ENCODE measurements at places on chromosomes 6 and 20.

DNA sequence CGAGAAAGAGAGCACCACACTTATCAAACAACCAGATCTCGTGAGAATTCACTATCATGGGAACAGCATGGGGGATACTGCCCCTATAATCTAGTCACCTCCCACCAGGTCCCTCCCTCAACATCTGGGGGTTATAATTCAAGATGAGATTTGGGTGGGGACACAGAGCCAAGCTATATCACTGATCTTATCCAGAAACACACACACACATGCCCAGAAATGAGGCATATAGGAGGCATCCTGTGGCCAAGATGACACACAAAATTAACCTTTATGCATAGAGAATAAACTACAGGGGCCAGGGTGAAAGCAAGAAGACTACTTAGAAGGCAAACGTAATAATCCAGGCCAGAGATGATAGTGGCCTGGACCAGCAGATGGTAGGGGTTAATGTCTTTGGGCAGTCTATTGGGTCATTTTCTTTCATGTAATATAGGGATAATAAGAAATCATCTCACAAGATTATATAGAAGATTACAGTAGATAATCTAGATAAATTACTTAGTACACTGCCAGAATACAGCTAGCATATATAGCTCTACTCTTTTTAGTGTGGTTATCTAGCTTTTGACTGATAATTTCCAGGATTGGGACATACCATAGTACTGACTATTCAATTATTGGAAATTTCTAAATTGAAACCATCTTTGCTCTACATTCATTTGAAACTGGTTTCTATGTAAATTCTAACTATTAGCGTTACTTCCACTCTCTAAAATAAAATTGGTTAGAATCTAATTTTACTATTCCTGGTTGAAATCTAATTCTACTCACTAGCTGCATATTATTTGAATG lies 20.0 kb downstream of the RNF144B start:
- DNase-seq: no peak

GRCh38 chr6:97586344-97586743 lies 303.3 kb upstream of the MMS22L start:
- no peak for DNase-seq

GRCh38 chr20:5434116-5434515 lies 117.4 kb upstream of the PROKR2 start:
- no peak for DNase-seq

GRCh38 chr6:34524971-34525370 lies 31.2 kb downstream of the SPDEF start:
- no peak for DNase-seq

DNA sequence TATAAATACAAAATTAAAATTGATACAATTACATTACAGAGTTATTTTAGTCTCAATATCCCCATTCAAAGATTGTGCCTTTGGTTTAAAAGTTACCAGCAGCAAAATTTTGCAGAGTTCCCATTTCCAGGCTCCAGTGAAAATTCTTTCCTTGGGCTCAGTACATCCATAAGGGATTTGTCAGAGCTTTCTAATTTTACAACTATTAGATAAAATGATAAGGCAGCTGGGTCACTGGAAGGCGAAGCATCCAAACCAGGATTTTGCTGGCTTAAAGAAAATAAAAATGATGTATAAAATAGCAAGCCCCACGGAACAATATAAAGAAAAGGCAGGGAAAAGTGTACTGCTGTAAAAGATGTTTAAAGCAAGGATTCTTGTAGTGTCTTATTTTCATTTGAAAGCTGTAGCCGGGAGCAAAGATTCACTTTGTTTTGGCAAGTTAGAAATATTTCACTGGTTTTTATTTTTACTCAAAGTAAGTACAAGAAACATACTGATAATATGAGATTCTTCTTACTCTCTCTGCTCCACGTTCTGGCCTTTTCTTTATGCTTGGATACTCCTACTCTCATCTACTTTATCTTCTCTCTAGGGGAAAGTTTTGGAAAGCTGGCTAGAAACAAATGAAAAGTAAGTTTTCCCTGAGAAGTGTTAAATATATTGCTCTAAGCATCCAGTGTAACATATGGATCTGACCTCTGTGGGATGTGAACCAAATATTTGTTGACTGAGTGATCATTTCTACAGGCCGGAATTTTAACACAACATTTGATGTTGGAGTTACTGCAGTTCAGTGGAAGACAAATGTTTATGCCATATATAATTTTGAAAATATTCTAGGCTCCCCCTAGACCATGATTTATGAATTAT lies 488.4 kb downstream of the PHF3 start:
- no peak for DNase-seq

GRCh38 chr20:17634661-17635331 lies 47.2 kb downstream of the RRBP1 start:
- DNase-seq: no peak

DNA sequence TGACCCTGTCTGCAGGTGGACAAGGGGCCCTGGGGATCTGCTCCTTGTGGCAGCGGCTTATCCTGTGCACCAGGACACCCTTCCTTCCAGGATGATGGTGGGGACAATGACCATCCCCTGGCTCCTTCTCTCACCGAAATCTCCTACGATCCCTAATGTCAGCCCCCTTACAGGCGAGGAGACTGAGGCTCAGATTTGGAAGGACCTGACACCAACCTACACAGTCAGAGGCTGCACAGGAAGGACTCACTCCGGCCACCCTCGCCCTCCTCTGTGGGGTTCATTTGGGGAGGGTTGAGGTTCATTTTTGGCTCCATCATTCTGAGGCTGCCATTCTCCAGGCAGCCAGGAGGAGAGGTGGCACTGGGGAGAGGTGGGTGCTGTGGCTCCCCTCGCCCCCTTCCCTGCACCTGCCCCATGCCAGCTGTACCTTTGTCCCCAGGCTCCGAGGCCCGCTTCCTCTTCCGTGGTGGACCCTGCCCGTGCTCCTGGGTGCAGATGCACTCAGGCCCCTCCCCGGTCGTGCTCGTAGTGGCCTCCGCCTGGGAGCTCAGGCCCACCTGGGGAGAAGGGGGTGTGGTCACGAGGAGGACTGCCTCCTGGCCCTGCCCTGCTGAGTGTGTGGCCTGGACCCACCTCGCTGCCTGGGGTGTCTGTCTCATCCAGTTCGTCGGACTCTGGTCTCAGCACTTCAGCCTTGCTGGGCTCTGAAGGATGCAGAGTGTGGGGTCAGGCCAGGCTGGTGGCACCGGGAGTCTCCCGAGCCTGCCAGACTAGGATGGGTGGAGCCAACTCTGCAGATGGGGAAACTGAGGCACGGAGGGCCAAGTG lies 5.3 kb upstream of the CABLES2 start:
- DNase-seq: no peak

DNA sequence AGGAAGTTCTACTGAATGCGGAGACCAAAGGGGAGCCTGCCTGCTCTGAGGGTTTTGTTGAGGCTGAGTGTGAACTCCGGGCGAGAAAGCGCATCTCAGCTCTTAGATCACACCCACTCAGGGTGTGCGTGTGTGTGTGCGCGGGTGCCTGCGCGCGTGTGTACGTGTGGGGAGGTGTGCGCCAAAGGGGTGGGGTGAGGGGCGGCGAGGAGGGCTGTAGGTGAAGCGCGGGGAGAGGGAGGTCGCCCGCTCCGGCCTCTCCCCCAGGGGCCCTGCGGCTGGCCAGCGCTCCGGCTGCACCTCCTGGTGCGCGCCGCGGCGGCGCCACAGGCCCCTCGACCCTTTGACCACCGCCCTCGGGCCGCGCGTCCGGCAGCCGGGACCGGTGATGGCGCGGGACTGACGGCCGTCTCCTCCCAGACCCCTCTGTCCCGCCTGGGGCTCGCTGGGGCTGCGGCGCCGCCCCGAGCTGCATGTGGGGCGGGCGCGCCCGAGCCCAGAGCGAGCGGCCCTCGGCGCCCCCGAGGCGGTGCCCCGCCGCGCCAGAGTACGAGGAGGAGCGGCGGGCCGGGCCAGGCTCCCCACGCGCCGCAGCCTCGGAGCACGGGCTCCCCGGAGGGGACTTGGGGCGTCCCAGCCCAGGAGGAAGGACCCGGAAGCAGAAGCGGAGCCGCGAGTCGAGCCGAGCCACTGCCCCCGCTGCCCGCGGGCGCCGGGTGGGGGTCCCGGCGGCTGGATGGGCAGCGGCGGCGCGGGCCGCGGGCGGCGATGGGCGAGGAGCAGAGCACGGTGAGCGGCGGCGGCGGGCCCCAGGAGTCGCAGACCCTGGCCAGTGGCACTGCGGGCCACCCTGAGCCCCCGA lies at the start of gene RNF217:
TSS of gene RNF217 (plus strand) at position 661 of the 862 bp plus-strand sequence. CDS start at position 769, 108 bp downstream.
- no peak for DNase-seq

DNA sequence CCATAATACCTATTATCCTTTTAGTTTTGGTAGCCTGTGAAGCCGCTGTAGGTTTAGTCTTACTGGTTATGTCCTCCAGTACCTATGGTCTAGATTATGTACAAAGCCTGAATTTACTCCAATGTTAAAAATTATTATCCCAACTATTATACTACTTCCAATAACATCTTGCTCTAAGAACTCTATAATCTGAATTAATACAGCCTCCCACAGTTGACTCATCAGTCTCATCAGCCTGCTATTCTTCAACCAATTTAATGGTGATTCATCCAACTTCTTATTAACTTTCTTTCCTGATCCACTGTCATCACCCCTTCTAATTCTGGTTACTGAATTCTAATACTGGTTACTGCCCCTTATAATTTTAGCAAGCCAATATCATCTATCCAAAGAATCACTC lies 370.3 kb upstream of the OPRM1 start:
- DNase-seq: no peak

DNA sequence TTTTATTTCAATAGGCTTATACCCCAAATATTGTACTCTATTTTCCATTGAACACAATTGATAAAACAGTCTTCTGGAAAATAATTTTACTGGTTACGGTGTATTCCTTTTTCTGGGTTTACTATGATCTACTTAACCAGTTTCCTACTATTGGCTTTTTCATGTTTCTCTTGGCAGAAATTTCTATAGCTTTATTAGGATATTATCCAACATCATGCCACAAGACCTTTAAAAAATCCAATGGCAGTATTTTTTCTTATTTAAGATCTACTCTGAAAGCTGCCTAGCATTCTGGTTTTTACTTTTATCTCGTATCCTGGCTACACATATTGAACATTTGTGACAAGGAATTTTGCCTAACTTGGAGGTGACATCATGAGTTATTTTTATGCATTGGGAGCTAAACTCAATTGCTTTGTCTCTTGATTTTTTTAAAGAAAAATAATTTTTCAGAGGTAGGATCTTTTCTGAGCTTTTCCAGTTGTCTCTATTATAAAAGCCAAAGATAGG lies 45.5 kb downstream of the SLC9A8 start:
- no peak for DNase-seq

- DNase-seq: no peak
Observed at GRCh38 chr6:14366872-14367271, 249.3 kb downstream of the CD83 start.

DNA sequence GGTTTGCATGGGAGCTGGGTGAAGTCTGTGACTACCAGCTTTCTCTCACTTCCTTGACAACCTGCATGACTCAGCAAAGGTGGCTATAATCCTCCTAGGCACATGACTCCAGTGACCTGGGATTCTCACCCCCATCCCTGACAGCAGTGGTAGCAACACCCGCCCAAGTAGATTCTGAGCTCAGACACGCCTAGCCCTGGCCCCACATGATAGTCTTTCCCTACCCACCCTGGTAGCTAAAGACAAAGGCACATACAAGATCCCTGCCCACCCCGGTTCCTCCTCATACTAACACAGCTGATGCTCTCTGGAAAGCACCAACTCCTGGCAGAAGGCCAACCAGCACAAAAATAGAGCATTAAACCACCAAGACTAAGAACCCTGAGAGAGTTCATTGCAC lies 25.9 kb upstream of the CRISP1 start:
- no peak for DNase-seq

GRCh38 chr6:154249499-154250298 lies 106.9 kb downstream of the IPCEF1 start:
- no peak for DNase-seq

DNA sequence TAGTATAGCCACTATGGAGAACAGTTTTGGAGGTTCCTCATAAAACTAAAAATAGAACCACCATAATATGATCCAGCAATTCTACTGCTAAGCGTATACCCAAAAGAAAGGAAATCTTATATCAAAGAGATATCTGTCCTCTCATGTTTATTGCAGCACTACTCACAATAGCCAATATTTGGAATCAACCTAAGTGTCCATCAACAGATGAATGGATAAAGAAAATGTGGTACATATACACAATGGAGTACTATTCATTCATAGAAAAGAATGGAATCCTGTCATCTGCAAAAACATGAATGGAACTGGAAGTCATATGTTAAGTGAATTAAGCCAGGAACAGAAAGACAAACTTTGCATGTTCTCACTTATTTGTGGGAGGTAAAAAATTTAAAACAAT lies 5.7 kb upstream of the CD2AP start:
- no peak for DNase-seq

GRCh38 chr6:39327507-39327906 lies 5.0 kb upstream of the KCNK16 start:
- DNase-seq: no peak

GRCh38 chr6:164628302-164628931 lies 681.0 kb downstream of the C6orf118 start:
- DNase-seq: no peak
